ENCODE measurements at places on chromosomes 5 and 9.

GRCh38 chr5:153211076-153211475 lies 279.4 kb upstream of the GRIA1 start:
- DNase-seq = no peak

GRCh38 chr5:84343171-84343570 lies 41.5 kb downstream of the EDIL3 start:
- no peak for DNase-seq

DNA sequence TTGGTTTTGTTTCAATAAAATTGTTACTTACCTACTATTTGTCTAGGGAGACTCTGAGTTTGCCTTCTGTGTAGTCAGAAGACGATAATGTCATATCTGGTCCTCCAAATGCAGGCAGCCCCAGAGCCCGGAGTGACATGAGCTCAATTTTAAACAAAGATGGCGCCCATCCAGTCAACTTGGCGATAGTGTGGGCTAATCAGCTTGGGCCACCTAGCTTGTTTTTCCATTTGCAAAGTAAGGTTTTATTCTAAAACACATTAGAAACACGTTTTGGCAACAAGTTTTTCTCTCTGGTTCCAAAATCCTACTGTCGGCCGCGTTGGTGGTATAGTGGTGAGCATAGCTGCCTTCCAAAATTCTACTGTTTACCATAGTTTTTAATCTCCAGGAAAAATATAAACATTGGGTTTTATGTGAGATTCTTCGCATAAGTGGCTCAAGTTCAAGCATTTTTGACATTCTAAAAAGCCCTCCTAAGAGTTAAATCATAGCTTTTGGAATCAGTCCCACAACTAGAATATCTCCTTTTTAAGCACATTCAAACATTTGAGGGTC lies 13.2 kb downstream of the TSC1 start:
- DNase-seq = no peak

DNA sequence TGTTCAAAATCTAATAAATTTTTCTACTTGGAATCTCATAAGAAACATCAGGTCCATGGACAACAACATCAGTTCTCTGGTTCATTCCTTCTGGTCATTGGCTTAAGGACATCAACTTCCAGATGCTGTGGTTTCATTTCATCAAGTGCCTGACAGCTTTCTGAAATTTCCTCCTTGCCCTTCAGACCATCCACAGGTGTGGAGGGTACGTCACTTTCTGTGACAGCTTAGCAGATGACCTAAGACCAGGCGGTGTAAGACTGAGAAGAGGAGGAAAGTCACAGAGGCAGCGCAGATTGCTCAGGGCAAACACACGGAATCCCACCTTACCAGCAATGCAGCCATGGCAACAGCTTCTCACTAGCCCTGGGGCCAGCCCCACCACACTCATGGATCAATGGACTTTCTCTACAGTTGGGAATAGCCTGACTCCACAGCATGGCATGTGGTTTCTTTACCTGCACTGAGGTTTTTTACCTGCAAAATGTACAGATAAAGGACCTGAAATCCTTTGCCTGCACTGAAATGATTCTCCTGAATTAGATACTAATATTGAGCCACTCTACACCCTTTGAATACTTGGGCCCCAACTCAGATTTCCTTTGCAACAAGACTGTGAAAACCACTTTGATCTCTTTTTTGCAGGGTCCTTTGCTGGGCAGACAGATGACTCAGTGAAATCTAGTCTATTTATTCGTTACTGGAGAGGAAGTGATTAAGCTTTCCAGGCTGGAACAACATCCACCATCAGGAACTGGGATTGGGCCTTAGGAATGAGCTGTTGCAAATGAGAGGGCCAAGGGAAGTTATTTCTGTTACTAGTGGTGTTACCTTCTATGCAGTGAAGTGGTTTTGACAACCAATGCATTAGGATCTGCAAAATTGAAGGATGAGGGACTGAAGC lies 26.9 kb downstream of the TICAM2 start:
- DNase-seq = no peak

- DNase-seq = no peak
Measured at GRCh38 chr5:96884995-96885394, 8.7 kb downstream of the ERAP2 start.

- no peak for DNase-seq
Measured at GRCh38 chr9:125568621-125569020, 138.4 kb downstream of the MAPKAP1 start.

- no peak for DNase-seq
Measured at GRCh38 chr9:71743217-71743705, 25.1 kb downstream of the CEMIP2 start.

- DNase-seq = no peak
Measured at GRCh38 chr9:16721972-16722371, 148.5 kb downstream of the BNC2 start.

GRCh38 chr9:85055506-85056202 lies 386.1 kb downstream of the NTRK2 start:
- DNase-seq = no peak

DNA sequence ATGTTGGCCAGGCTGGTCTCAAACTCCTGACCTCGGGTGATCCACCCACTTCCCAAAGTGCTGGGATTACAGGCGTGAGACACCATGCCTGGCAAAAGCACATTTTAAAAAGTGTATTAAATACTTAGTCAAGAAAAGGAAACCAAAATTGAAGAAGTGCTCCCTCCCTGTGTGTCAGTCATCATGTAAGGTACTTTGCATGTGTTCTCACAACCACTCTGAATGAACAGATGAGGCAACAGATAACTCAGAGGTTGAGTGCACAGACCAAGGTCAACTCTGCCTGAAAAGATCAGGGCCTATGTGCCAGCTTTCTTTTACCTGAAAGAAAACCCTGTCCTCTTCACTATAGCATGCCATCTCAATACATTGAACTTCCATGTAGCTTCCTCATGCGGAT lies 289.7 kb downstream of the MRPS30 start:
- no peak for DNase-seq

DNA sequence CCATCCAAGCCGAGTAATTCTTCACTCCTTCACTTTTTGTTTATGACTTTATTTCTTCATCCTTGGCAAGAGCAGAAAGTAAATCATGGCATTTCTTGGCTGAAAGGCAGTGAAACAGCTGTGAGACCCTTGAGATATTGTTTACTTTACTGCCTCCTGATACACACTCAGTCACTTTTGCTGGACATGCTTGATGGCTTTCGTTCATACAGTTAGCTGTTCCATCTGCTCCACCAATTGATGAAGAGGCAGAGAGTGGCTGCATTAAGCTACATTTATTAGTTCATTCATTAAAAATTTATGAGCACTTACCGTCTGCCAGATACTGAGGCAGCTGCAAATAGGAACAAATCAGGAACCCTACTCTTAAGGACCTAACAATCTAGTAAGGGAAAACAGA lies 184.4 kb upstream of the OR13F1 start:
- no peak for DNase-seq

DNA sequence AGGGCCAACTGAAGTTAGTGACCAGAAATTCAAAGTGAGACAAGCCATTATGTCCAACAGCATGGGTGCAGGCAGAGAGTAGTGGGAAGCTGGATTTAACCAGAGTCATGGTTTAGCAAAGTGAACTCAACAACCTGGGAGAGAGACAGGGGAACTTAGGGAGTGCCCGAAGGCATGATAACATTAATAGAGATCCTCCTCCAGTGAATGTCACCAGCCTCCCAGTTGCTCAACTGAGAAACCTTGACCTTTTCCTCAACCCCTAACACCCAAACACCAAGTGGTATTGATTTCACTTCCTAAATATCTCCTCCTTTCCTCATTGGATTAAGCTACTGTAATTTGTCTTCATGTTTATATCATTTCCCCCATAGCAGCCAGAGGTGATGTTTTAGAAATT lies 42.6 kb downstream of the HMGCS1 start:
- no peak for DNase-seq

DNA sequence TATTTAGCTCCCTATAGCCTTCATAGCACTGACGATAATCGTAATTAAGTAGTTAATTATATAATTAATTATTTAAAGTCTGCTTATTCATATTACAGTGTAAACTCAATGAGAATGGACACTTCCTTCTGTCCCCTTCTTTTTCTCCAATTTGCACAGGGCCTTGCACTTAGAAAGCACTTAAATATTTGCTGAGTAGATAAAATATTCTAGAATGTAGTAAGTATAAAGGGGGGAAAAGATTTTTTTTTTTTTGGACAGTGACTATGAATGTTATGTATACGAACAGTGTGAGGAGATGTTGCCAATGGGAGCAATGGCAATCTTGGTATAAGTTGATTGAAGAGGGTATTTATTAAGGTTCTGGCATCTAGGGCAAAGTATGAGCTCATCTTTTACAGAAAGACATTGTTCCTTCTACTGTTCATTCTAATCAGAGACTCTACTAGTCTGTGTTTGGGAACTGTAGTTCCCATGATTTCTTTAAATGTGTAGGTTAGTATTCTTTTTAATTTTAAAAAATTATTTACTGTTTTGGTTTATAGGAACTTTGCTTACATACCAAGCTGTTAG lies 49.4 kb downstream of the YTHDC2 start:
- DNase-seq = no peak
